IPS DF 6.9 (cell line): ENCODE measurements at places on chromosomes 5 and 9.

DNA sequence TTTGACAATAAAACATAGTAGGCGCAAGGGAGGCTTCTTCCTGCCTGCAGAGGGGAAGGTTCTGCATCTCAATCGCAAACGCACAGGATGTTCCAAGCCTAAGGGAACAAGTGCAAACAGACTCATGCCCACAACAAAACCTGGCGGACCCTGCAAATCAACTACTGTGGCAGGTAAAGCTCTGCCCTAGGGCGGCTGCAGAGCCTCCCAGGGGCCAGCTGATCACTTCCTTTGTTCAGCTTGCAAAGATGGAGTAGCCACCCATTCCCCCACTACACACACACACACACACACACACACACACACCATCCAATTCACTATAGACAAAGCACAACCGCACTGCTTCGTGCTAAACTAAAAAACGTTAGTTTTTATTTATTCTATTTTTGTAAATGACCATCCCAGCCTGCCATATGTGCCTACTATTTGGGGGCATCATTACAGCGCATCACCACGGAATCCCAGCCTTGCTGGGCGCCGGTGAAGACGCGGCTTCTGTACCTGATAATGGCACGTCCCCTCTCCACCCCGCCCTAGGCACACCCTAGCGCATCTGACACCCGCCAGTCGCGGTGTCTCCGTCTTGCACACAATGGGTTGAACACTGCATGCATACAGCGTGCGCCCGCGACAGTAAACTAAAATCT, 57.6 kb downstream of the DPYSL3 start:
- peak; percentile 45 for DNase-seq

- DNase-seq, result no peak
Measured at GRCh38 chr5:180353048-180353979, at the start of gene GFPT2. Gene GFPT2, minus strand, starts transcription at chr5:180353336. Its CDS starts 119 bp downstream, at chr5:180353217.

GRCh38 chr5:36870399-36871040, 6.0 kb upstream of the NIPBL start:
- no peak for DNase-seq

DNA sequence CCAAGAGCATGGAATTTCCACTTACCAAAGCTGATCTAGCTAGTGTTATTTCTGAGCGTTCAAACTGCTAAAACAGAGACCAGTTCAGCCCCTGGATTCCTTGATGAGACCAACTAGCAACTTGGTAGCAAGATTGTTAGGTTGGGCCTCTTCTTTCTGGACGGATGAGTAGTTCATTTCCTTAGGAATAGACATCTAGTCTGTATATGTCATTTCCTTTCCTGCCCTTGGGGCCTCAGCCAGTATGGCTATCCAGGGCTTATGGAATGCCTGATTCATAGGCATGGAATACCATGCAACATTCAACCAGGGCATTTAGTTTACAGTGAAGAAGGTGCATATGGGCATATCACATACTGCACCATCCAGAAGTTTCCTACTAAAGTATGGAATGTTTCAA, 14.5 kb upstream of the LPAR1 start:
- no peak for DNase-seq

DNA sequence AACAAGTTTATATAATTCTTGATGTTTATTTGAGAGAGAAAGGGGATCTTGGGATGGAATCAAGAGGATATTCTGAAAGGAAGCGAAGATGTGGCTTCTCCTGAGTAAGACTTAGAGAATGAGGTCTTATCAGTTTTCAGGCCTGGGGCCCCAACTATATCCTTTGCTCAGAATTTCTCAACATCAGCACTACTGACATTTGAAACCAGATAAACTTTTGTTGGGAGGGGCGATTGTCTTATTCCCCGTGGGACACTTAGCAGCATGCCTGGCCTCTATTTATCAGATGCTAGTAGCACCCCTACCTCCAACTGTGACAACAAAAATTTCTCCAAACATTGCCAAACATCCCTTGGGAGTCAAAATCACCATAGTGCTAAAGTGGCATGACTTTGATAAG, 567.7 kb downstream of the MAT2B start:
- no peak for DNase-seq

GRCh38 chr9:69569738-69570451, 102.3 kb downstream of the APBA1 start:
- DNase-seq, result no peak

- DNase-seq, result no peak
Measured at GRCh38 chr5:10699281-10699874, 61.7 kb downstream of the DAP start.

DNA sequence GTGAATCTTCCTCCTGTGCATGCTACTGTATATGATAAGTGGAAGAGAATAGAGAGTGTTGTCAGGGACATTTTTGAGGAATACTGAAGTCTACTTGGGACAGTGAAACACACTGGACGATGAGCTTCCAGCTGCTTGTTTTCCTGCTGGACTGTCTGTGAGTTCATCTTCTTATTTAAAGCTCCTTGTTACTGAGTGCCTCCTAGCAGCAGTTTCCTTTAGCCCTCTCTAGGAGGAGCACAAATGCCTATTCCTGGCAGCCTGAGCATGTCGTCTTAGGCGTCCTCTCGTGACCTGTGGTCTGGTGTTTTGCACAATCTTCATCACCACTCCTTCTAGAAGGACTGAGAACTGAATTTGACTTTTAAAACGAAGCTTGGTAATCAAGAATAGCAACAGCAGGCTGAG, 43.8 kb downstream of the ANKRD33B start:
- no peak for DNase-seq

GRCh38 chr9:134966697-134967546, 49.2 kb upstream of the FCN1 start:
- no peak for DNase-seq

GRCh38 chr9:6086006-6086655, 70.7 kb upstream of the RANBP6 start:
- DNase-seq, result no peak

DNA sequence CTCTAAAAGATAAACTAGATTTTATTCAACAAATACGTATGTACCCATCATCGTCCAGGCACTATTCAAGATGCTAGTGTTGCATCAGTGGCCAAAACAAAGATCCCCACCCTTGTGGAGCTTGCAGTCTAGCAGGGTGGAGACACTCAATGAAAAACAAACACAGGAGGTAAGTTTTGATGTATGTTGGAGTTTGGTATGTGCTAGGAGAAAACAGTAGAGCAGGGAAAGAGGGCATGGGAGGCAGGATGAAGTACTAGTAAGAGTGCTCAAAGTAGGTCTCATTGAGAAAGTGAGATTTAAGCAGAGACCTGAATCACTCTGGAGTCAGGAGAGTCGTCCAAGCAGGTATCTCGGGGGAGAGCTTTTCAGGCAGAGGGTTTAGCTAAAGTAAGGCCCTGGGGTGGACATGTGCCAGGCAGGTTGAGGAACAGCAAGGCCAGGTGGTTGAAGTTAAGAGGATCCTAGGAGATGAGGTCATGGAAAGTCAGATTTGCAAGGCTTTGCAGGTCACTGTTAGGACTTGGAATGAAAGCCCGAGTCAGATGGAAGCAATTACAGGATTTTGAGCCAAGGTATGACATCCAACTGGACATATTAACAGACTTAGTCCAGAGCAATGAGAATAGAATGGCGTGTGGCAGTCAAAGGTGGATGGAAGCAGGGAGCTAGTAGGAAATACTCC, 9.2 kb downstream of the SNX18 start:
- DNase-seq, result no peak

DNA sequence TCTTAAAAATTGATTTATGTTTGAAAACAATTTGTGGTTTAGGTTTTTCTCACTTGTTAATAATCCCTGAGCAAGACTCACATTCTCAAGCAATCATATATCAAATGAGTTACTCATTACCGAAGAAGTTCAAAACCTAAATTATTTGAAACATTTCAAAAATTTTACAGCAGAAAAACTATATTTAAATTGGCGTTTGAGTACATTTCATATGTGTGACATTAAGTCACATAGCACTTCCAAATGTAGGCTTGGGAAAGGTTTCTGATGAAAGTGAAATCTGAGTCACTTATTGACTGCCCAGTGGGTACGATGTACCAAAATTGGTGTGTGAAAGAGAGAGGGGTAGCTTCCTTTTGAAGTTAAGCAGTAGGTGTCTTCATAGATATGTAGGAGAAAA, 411.4 kb upstream of the SGCD start:
- no peak for DNase-seq

DNA sequence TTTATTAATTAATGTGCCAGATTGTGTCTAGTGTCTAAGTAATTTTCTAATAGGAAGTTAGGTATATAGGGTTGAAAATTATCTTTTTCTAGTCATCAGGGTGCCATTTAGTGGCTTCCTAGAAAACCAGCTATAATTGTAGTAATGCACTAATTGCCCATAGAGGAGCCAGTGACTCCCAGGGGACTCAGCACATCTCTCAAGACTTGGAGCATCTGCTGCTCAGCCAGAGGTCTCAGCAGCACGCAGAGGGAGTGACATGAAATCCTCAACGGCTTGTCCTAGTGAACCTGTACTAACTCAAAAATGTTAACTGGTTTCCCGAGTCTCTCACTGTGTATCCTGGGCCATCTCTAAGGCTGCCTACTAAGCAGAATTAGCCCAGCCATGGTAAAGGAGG, 78.2 kb upstream of the MAN2A1 start:
- DNase-seq, result no peak

DNA sequence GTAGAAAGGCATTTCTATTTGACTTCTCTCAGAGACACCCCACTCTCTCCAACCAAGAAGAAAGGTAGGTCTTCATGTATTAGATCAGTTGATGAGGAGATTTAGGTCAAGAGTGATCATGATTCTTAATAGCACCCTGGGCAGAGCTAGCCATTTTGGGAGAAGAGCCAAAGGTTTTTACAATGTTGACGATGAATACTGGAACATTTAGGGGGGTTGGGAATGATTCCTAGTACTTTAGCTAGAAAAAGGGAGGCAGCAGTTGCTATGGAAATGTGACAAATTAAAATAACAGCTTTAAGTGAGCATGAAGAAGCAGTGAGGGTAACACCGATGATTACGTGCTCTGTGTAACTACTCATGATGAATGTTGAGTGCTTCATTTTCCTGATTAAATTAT, 9.5 kb upstream of the RPS23 start:
- no peak for DNase-seq

DNA sequence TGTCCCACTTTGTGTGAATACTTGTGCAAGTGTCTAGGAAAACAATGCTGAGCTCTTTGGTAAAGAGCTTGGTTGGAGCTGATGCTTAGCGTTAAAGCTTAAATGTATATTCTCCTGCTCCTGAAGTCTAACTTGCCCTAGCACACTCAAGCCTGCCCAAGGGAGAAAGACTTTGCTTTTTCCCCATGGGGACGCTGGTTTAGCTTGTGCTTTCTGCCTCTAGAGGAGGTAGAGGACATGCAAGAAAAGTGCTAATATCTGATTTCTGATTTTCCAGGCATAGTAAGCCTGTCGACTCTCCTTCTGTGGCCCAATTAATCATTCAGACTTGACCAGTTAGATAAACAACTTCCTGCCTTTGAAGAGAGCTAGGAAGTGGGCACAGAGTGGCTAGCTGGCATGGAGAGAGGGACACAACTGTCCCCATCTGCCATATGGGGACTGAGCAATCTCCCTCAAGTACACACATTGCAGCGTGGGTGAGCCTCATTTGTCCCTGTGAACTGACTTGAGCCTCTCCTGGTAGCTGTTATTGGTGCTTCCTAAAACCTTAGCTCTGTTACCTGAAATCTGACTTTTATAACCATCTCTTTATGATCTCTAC, 348.4 kb downstream of the BRINP1 start:
- DNase-seq, result no peak

- DNase-seq, result no peak
Measured at GRCh38 chr9:120158221-120158620, 421.7 kb downstream of the CDK5RAP2 start.

GRCh38 chr5:131496400-131496713, 138.7 kb downstream of the RAPGEF6 start:
- no peak for DNase-seq

GRCh38 chr9:113589407-113589806, 125.9 kb downstream of the RGS3 start:
- DNase-seq, result no peak

GRCh38 chr5:150078802-150079689, 7.3 kb downstream of the CSF1R start:
- DNase-seq, result no peak

- no peak for DNase-seq
Measured at GRCh38 chr5:169048181-169049125, 252.5 kb downstream of the SLIT3 start.

DNA sequence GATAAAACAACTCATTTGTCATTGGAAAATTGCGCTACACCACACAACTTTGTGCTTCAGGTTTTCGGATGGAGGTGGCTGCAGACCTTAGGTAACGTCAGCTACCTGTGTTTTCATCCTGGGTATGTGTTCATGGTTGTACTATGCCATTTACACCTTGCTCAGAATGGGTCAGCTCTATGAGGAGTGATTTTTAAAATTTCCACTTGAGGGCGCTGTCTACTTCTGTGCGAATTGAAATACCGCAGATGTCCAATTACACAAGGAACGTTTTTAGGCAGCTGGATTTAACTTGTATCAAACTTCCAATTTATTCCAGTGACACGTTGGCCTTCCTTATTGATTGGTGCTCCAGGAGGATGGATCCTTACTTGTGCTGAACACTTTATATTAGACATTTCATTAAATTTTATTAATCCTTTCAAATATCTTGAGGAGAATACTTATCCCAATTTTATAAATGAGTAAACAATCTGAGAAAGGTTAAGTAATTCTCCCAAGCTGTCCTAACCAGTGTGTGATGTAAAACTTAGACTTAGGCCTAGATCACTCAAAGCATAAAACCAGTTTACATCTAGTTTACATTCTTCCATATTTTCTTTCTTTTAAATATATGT, 23.4 kb downstream of the DMRTA1 start:
- DNase-seq, result no peak

DNA sequence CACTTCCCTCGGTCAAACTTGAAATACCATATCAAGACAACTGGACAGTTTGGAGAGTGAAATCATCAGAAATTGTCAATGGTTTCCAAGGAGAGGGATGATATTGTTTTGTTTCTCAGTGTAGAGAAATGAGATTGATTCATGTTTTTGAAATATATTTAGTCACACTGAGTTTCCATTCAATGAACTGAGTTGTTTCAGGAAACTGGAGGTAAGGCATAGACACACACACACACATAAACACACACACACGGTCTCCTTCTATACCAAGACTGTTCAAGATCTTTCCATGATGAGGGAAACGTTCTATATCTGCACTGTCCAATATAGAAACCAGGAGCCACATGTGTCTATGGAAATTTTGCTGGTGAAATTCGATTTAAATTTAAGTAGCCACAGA, 182.8 kb downstream of the PTTG1 start:
- DNase-seq, result no peak

GRCh38 chr5:125290935-125291334, 544.5 kb upstream of the ZNF608 start:
- DNase-seq, result no peak

- DNase-seq, result no peak
Measured at GRCh38 chr9:133735415-133735775, 2.8 kb downstream of the SARDH start.

- DNase-seq, result no peak
Measured at GRCh38 chr5:133730866-133731265, 118.5 kb upstream of the FSTL4 start.
